ENCODE measurements at places on chromosomes 5 and 9. TPM values are rescaled to one million over a fixed set of nuclear protein-coding genes. Genes with fewer than 3 reads are reported as not detected.

GRCh38 chr5:142941245-142941644 is 171.1 kb downstream of the ARHGAP26 start:
- DNase-seq = no peak

DNA sequence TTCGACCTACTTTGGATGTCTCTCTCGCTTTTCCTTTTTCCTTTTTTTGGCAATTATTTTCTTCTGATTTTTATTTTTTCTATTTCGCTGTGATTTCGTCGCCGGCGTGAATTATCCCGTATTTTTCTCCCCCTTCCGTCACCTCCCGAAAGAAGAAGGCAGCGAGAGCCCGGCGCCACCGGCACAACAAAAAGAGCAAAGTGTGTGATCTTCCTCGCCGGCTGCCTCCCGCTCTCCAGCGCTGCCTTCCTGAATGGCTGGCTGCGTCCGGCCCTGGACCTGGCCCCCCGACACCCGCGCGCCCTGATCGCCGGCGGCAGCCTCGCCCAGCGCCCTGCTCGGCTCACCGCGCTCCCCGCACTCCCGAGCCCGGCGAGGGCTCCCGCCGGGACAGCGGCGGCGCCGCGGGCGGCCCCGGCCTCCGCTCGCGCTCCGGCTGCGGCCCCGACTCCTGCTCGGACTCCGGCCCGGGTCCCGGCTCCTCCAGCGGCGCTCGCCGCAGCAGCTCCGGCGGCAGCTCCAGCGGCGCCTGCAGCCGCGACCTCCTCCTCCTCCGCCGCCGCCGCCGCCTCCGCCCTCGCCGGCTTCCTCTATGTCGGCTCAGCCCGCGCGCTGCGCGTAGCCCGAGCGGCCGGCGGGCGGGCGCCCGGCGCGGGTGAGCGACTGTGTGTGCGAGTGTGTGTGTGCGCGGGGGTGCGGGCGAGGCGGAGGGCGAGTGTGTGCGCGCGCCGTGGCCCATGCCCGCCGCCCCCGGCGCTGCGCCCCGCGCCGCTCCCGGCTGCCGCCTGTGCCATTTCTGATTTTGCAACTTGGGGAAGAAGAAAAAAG is 960 bp downstream of the NR2F1 start:
- DNase-seq = no peak

- DNase-seq = no peak
These were observed 24.1 kb downstream of the GOLGA2 start for GRCh38 chr9:128251732-128252100.

GRCh38 chr9:20476912-20477521 is 145.3 kb downstream of the MLLT3 start:
- no peak for DNase-seq

GRCh38 chr5:57406641-57407040 is 76.0 kb downstream of the ACTBL2 start:
- no peak for DNase-seq

DNA sequence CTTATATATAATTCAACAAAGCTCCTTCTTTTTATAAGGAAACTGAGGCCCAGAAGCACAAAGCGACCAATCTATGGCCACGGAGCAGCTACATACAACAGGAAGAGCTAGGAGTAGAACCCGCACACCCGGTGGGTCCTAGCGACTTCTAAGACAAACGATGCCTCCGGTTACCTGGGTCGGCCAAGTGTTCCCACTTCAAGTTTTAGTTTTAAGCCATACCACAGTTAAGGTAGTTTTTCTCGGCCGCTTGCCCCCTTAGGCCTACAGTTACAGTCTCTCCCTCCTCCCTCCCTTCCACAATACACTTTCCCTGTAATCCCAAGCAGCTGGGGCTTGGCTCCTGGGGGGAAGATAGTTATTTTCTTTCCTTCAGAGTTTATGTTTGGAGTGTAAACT is 533 bp downstream of the SREK1IP1 start:
- peak; percentile 45 for DNase-seq

DNA sequence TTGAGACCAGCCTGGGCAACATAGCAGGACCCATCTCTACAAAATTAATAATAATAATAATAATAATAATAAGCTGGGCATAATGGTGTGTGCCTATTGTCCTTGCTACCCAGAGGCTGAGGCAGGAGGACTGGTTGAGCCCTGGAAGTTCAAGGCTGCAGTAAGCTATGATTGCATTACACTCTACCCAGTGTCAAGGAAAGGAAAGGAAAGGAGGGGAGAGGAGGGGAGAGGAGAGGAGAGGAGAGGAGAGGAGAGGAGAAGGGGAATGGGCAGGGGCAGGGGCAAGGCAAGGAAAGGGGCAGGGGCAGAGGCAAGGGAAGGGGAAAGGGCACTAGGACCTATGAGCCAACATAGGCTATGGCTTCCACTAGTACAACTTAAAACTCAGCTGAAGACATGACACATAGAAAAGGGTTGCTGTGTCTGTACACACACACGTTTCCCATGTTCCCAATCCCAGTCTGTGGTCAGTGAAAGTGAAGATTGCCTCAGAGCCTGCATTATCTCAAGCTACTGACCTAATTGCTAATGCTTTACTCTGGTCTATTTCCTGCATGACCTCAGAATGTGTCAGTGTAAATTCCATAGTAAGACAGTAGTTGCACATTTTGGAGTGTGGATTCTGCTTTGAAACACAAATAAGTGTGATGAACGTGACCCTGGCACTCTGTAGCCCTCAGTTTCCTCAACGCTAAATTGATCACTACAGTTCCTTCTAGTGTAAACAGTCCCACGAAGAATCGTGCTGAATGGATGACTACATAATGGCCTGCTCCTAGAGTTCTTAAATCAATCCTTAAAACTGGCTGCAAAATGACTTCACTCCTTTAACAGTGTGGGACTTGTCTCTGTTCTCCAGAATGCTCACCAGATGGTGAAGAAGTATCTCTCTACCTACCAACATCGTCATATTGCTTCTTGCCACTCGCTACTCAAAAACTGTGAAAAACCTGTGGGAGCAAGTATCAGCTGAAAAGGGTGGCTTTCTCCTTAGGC is 497.0 kb downstream of the RAB3C start:
- DNase-seq = no peak

GRCh38 chr5:61020415-61020814 is 75.4 kb downstream of the NDUFAF2 start:
- DNase-seq = peak; percentile 28

DNA sequence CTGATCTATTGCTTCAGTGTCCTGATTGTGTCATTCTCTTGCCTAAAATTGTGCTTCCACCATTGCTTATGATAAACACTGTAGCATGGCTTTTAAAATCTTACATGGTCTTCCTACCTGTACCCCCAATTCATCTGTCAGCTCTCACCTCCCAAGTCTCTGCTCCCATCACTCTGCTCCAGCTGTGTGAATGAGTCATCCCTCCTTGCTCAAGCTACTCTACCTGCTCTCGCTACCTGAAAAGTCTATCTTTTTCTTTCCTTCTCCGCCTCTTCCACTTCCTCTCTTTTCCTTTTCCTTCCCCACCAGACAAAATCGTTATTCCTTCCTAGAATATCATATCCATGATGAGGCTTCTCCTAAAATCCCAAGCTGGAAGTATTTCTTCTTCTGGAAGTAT is 341.7 kb downstream of the PRELID2 start:
- no peak for DNase-seq

Gene AQP7
- 25.1 TPM for total RNA-seq

Gene NEUROG1
- total RNA-seq = not detected

Gene CWC27
- total RNA-seq = 6.8 TPM

Data from right lobe of liver (tissue), 6 donors.